Mesenchymal stem cell (in vitro differentiated cells and primary cell): ENCODE measurements at places on chromosomes 7 and 10.
A peak's percentile ranks its signal among the peaks of the same experiment; 100 is the strongest.

DNA sequence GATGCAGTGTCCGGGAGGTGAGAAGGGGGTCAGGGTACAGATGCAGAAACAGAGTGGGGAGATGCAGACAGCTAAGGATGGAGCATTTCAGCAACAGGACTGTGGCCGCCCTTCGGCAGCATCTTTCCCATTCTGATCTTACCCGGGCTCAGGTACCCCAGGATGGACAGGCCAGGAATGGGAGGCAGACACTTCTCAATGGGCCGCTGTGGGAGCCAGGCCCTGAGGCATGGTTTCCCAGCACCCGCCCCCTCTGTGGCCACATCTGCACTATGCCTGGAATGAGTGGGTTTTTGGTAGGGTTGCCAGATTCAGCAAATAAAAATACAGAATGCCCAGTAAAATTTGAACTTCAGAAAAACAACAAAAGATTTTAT is 105.2 kb upstream of the CTBP2 start:
- no peak overlapping the region for H3K4me3 ChIP-seq
- H3K27me3 ChIP-seq, result peaks cover 13% of the 10 kb centered on the region
- peaks cover 3% of the 10 kb centered on the region for H3K4me1 ChIP-seq
- no peak for DNase-seq
- H3K27ac ChIP-seq, result no peak overlapping the region

DNA sequence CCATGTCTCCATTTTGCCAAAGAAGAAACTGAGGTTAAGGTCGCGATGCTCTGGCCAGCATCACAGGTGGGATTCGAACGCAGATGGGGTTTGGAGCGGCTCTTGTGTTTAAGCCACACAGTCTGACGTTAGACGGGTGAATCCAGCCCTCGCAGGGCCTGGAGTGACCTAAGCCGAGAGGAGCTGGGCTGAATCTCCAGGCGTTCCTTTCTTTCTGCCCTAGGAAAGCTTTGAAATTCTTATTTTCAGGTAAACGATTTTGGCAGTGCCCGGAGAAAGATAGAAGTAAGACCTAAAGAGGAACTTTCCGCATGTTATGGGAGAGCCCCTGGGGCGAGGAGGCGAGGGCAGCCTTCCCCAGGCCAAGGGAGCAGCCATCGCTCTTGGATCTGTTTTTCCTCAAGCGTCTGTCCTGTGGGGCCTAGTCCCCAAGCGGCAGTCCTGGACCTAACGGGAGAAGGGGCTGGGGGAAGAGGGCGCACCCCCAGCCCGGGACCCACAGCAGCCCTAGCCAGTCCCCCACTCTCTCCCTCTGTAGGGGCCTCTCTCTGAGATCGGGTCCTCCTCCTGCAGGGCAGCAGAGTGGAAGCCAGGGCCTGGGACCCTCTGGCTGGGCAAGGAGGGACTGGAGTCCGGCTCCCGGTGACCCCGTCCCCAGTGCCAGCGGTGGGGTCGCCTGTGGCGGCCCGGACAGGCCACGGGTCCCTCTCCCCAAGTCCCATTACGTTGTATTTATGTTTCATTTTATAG is 8.9 kb upstream of the LBX1 start:
- H3K27me3 ChIP-seq, result peaks cover 86% of the 10 kb centered on the region
- no peaks in the 10 kb centered on the region for H3K36me3 ChIP-seq
- no peak overlapping the region for H3K27ac ChIP-seq
- H3K4me1 ChIP-seq, result peaks cover 5% of the 10 kb centered on the region

- H3K27me3 ChIP-seq, result no peaks in the 10 kb centered on the region
- no peak overlapping the region for H3K4me3 ChIP-seq
- no peaks in the 10 kb centered on the region for H3K36me3 ChIP-seq
- DNase-seq, result no peak
- H3K27ac ChIP-seq, result no peak overlapping the region
- no peaks in the 10 kb centered on the region for H3K4me1 ChIP-seq
These were observed 219.2 kb downstream of the CAMK1D start for GRCh38 chr10:12568391-12569009.

- H3K4me1 ChIP-seq, result no peaks in the 10 kb centered on the region
- H3K4me3 ChIP-seq, result no peak overlapping the region
- H3K27me3 ChIP-seq, result no peaks in the 10 kb centered on the region
- no peak overlapping the region for H3K27ac ChIP-seq
These were observed 16.6 kb downstream of the RPP30 start for GRCh38 chr10:90888387-90888786.

DNA sequence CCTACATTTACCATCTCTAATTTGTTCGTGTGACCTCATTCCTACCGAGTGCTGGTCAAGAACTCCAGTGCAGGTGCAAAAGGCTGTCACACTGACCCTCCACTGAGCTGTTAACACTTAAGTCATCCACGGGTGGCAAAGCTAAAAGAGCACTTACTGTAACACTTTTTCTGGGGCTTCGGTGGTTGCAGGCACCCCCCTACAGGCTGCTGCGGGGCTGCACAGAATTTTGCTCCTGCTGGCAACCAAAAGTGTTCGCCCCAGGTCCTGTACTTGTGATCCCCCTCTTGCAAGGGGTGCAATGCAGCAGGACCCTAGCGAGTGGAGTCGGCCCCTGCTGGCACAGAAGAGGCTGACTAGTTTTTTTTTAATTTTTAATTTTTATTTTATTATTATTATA is 298.9 kb upstream of the CNTNAP2 start:
- no peaks in the 10 kb centered on the region for H3K27me3 ChIP-seq
- no peak overlapping the region for H3K4me3 ChIP-seq
- H3K27ac ChIP-seq, result no peak overlapping the region
- no peaks in the 10 kb centered on the region for H3K36me3 ChIP-seq
- DNase-seq, result no peak

DNA sequence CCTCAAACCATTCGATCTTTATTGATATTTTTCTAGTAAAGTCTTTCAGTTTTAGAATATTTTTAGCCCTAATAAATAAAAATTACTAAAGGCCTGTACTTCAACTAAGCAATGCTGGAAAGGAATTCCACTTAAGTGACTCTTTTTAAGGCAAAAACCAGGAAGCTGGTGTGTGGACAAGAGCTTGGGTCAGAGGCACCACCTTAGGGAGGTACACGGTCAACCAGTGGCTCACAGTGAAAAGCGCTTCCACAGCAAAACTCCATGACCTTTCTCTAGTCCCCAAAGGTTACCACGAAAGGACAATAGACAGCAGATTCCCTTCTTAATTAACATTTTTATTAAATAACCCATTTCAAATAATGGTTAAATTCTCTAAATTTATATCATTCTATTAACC is 31.2 kb downstream of the ARL3 start:
- H3K27ac ChIP-seq, result no peak overlapping the region
- peaks cover 32% of the 10 kb centered on the region for H3K36me3 ChIP-seq
- H3K4me3 ChIP-seq, result no peak overlapping the region
- H3K27me3 ChIP-seq, result no peaks in the 10 kb centered on the region
- peaks cover 21% of the 10 kb centered on the region for H3K4me1 ChIP-seq

- H3K27ac ChIP-seq, result no peak overlapping the region
- DNase-seq, result no peak
- no peak overlapping the region for H3K4me3 ChIP-seq
- no peaks in the 10 kb centered on the region for H3K4me1 ChIP-seq
- H3K36me3 ChIP-seq, result no peaks in the 10 kb centered on the region
These were observed 75.1 kb downstream of the NOD1 start for GRCh38 chr7:30403477-30403876.

GRCh38 chr10:122018491-122018890 is 29.5 kb downstream of the TACC2 start:
- no peak for DNase-seq
- peaks cover 14% of the 10 kb centered on the region for H3K27me3 ChIP-seq
- no peak overlapping the region for H3K27ac ChIP-seq
- H3K36me3 ChIP-seq, result no peaks in the 10 kb centered on the region
- no peak overlapping the region for H3K4me3 ChIP-seq

DNA sequence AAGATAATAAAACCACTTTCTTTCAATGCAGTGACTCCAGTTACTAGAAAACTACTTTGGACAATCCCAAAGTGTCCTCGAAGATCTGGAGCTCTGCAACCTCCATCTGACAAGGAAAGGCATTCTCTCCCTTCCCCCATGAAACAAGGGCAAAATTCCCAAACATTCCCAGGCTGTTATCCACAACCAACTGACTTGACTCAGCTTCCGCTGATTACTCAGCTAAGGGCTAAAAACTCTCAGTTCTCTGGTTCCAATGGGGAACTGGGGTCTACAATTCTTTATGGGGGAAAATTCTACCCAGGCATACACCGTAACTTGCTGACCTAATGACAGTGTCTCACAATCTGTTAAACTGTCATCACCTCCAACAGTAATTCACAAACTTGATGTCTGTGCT is 48.4 kb downstream of the SFMBT2 start:
- no peak for DNase-seq
- no peaks in the 10 kb centered on the region for H3K27me3 ChIP-seq
- H3K36me3 ChIP-seq, result peaks cover 24% of the 10 kb centered on the region
- no peaks in the 10 kb centered on the region for H3K4me1 ChIP-seq
- no peak overlapping the region for H3K27ac ChIP-seq
- H3K4me3 ChIP-seq, result no peak overlapping the region

GRCh38 chr7:134832367-134832766 is 52.9 kb downstream of the CALD1 start:
- H3K27ac ChIP-seq, result no peak overlapping the region
- peaks cover 2% of the 10 kb centered on the region for H3K4me1 ChIP-seq
- H3K36me3 ChIP-seq, result peaks cover 4% of the 10 kb centered on the region
- H3K27me3 ChIP-seq, result no peaks in the 10 kb centered on the region
- H3K4me3 ChIP-seq, result no peak overlapping the region
- no peak for DNase-seq

DNA sequence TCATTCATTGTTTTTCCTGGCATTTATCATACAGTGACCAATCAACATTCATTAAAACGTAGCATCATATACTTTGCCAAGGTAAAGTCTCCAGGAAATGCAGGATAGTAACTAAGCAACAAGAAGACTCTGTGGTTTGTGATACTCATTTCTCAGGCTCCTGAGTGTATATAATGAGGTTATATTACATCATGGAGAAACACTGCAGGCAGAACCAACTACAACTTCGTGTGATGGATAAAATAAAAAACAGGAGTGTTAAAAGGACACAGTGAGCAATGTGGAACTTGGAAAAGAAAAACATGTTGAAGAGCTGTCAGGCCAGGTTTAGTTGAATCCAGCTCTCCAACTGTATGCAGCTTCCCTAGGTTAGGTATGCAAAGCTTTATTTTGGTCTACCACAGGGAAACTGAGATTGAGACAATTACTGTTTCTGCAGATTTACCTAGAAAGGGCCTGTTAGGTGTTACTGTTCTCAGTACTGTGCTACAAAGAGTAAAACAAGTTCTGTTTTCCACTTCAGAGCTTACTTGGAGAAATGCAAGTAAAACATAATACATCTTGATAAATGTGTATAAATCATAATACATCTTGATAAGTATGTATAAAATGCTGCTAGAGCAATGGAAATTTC is 7.8 kb upstream of the CCNY start:
- no peaks in the 10 kb centered on the region for H3K27me3 ChIP-seq
- no peak overlapping the region for H3K27ac ChIP-seq
- no peak overlapping the region for H3K4me3 ChIP-seq
- H3K36me3 ChIP-seq, result peaks cover 2% of the 10 kb centered on the region

DNA sequence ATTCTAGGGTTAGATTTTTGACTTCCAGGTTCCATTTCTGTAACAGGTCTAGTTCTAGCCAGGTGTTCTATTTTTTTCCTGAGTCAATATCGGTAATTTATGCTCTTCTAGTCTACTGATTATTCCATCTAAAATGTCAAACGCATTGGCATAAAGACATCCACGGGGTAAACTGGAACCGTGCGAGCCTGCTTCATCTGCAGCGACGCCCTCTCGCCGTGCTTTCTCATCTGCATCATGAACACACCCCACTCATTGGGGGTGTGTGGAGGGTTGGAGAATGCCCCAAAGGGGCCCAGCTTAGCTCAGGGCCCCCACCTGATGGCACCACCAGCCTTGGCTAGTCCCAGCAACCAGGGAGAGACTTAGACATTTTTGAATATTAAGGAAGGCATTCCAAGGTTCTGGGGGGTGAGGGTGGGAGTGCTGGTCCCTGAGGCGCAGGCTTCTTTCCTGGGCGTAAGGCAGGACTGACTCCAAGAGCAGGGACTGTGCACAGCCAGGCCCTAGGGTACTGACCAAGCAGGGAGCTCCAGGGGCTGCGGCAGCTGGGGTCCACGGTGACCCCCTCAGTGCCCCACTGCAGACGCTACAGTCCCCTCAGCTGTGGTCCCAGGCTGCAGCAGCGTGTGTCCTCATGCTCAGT is 12.9 kb upstream of the CRYGN start:
- H3K36me3 ChIP-seq, result no peaks in the 10 kb centered on the region
- H3K4me3 ChIP-seq, result no peak overlapping the region
- H3K27ac ChIP-seq, result no peak overlapping the region

DNA sequence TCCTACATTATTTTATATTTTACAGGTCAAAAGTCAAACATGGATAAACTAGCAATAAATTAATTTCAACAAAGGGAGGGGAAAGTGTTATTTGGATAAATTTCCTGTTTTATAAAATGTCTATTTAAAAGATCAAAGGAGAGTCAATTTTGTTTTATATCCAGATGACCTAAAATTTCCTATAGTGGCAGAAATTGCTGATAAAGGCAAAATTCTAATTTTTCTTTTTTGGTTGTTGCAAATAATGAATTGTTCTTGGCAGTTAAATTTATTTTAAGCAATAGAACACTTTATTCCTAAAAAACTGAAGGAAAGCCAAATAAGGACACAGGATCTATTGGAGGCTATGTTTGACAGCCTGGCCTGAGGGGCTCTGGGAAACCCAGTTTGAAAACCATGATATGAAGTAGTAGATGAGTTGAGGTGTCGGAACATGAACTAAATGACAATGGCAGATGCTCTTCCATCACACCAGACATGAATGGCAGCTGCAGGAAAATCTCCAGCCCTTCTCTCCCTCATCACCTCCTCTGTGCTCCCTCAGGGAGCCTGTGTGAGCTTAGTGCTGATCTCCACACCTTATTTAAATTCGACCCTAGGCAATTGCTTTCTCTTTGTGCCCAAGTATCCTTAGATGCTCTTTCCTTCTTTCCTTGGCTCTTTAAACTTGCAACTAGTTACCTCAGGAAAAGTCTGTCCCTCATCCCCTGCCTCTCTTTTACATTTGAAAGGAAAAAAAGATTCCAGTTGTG is 395.0 kb downstream of the THSD7A start:
- no peak for DNase-seq
- H3K27me3 ChIP-seq, result no peaks in the 10 kb centered on the region
- no peaks in the 10 kb centered on the region for H3K4me1 ChIP-seq
- H3K4me3 ChIP-seq, result no peak overlapping the region
- H3K27ac ChIP-seq, result no peak overlapping the region

DNA sequence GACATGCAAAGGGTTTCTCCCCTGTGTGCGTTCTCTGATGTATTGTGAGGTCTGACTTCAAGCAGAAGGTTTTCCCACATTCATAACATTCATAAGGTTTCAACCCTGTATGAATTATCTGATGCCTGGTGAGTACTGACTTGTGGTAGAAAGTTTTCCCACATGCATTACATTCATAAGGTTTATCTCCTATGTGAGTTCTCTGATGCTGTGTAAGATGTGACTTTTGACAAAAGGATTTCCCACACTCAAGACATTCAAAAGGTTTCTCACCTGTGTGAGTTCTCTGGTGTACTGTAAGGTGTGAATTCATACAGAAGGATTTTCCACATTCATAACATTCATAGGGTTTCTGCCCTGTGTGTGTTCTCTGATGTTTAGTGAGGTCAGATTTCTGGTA is 45.1 kb downstream of the ZNF33B start:
- no peak overlapping the region for H3K27ac ChIP-seq
- H3K4me3 ChIP-seq, result peak overlapping the region; percentile 20
- peak; percentile 7 for DNase-seq
- H3K36me3 ChIP-seq, result peaks cover 14% of the 10 kb centered on the region
- H3K27me3 ChIP-seq, result no peaks in the 10 kb centered on the region

GRCh38 chr10:125531465-125531864 is 151.5 kb downstream of the TEX36 start:
- no peaks in the 10 kb centered on the region for H3K36me3 ChIP-seq
- H3K4me1 ChIP-seq, result no peaks in the 10 kb centered on the region
- no peak overlapping the region for H3K4me3 ChIP-seq
- peaks cover 36% of the 10 kb centered on the region for H3K27me3 ChIP-seq
